Hippocampal formation (tissue), 2 donors: ENCODE measurements at places on chromosomes 3 and 15.

- DNase-seq: no peak
Measured at GRCh38 chr3:8723612-8724011, 10.0 kb upstream of the CAV3 start.

- no peak for DNase-seq
Measured at GRCh38 chr15:78434134-78434533, 3.9 kb upstream of the IREB2 start.

- no peak for DNase-seq
Measured at GRCh38 chr3:78875436-78875835, 892.4 kb downstream of the ROBO1 start.

GRCh38 chr15:28167042-28167441, 67.9 kb upstream of the OCA2 start:
- DNase-seq: no peak

- DNase-seq: no peak
Measured at GRCh38 chr15:99753066-99753465, 19.8 kb upstream of the LYSMD4 start.

DNA sequence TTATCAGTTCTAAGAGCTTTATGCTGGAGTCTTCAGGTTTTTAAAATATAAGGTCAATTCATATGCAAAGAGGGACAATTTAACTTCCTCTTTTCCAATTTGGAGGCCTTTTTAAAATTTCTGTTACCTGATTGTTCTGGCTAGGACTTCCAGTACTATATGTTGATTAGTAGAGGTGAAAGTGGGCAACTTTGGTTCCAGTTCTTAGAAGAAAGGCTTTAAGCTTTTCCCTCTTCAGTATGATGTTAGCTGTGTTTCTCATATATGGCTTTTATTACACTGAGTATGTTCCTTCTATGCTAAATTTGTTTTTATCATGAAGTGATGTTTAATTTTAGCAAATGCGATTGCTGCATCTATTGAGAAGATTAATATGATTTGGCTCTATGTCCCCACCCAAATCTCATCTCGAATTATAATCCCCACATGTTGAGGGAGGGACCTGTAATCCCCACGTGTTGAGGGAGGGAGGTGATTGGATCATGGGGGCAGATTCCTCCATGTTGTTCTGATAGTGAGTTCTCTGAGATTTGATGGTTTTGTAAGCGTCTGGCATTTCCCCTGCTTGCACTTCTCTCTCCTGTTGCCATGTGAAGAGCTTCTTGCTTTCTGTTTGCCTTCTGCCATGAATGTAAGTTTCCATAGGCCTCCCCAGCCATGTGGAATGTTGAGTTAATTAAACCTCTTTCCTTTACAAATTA, 33.8 kb downstream of the FAIM start:
- DNase-seq: no peak

DNA sequence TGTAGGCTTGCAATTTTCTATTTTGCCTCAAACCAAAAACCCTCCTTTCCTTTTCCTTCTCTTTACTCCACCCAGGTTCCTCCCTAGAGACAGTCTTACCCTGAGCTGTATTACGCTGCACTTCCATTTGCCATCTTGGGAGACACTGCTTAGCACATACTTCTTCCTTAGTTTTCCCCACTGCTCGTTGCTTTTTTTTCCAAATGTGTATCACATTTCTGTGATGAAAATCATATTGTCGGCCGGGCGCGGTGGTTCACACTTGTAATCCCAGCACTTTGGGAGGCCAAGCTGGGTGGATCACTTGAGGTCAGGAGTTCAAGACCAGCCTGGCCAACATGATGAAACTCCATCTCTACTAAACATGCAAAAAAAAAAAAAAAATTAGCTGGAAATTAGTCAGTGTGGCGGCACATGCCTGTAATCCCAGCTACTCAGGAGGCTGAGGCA, 29.5 kb downstream of the POPDC2 start:
- DNase-seq: no peak

- DNase-seq: no peak
Measured at GRCh38 chr15:62348118-62348517, 183.0 kb upstream of the C2CD4B start.
